ENCODE measurements at places on chromosomes 4 and X.
A peak's percentile ranks its signal among the peaks of the same experiment; 100 is the strongest.

DNA sequence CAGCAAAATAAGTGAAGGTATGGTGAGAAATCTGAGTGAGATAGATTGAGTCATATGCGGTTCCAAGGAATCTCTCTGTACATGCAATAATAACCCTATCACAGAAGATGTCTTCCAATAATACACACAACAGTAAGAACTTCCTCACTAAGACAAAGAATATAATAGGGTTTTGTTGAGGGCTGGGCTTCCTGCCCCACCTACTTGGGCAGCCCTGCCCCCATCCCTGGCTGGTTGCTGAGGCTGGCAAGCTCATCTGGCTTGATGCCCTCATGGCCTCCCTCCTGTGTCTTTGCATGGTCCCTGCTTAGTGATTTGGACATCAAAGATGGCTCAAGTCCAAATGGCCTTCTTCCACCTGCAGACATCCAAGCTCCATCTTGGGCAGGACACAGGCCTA lies 2.7 kb downstream of the GEMIN8 start:
- DNase-seq = peak; percentile 33

GRCh38 chr4:6773106-6773505 lies 9.4 kb upstream of the KIAA0232 start:
- DNase-seq = no peak

GRCh38 chr4:38509551-38509950 lies 154.4 kb upstream of the KLF3 start:
- DNase-seq = no peak

DNA sequence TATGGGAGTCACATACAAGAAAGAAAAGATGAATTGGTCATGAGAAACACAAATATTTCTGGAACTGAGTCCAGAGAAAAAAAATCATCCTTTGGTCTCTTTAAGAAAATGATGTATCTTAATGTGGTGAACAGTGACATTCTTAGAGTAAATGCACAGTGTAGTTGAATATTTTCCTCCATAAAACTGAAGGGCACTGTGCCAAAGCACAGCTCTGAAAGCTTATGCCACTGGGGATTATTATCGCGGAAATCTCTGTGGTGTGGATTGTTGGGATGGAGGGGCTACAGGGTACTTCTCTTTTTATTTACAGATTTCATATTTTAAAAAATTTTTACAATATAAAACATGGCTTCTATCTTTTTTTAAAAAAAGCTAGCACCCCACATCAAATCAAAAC lies 908.1 kb downstream of the CCSER1 start:
- no peak for DNase-seq

DNA sequence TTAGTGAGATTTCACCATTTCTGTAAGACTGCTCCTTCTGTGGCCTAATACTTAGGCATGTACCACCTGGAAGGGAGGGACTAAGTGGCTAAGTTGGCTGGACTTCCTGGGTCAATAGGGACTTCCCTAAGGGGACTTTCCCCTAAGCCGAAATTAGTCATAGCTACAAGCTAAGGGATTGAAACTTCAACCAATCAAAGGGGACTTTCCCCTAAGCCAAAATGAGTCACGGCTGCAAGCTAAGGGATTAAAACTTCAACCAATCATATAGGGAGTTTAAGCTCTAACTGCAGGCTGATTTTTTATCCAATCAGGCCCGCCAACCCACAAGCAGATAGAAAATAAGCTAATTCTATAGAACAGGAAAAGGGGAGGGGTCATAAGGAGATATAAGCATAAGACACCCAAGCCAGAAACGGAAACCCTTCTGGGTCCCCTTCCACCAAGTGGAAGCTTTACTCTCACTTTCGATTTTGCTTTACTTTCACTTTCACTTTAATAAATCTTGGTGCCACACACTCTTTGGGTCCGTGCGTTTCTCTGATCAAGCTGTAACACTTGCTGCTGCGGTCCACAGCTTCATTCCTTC lies 382.8 kb downstream of the KLHL4 start:
- DNase-seq = no peak

- no peak for DNase-seq
Measured at GRCh38 chr4:188008377-188008776, 12.8 kb downstream of the ZFP42 start.

DNA sequence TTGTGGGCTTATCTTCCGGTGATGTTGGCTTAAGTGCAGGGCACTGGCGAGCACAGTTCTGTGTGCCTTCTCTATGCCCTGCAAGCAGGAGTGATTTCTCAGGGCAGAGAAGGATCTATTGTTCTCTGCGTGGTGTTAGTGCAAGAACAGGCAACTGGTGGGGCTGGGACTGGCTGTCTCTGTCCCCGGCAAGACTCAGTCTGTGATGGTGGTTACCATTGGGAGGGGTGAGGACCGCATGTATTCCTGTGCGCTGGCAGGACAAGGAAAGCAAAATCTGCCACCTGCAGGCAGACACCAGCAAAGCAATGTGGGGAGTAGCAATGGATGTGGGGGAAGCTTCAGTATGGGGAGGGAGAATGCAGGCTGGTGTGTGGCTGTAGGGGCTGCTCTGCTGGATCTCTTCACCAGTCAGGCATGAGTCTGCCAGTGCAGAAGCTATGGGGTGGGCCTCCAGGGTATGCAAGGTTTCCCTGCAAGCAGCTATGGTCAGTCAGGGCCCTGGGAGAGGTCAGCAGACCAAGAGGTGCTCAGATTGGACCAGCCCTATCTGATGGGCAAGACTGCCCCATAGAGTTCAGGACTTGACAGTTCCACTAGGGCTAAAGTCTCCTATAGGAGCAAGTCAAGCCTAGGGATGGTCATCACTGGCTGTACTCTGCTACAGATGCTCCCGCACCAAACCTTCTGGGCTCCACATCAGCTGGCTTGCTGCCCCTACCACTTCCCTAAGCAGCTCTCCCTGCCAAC lies 16.8 kb downstream of the PF4 start:
- DNase-seq = peak; percentile 40

- DNase-seq = no peak
Measured at GRCh38 chrX:46670316-46670715, 88.6 kb downstream of the SLC9A7 start.

DNA sequence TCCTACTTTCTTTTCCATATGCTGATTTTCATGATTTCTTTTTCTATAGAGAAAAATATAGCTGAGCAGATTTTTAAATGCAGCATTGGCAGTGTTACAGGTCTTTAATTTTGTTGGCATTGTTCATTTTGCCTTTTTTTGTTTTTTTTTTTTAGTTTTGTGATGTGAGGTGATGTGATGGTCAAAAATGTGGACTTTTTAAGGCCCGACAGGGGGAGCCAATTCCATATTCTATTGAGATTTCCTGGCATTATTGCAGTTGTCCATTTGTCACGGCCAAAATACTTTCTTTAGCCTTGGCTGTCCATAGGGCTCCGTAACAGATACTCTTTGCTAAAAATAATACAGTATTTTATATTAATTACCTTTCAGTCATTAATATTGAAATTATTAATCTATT lies 47.8 kb downstream of the SLIT2 start:
- DNase-seq = no peak

Data from Right ventricle myocardium superior (tissue), 1 donor.